ENCODE measurements at places on chromosomes 4 and X.

DNA sequence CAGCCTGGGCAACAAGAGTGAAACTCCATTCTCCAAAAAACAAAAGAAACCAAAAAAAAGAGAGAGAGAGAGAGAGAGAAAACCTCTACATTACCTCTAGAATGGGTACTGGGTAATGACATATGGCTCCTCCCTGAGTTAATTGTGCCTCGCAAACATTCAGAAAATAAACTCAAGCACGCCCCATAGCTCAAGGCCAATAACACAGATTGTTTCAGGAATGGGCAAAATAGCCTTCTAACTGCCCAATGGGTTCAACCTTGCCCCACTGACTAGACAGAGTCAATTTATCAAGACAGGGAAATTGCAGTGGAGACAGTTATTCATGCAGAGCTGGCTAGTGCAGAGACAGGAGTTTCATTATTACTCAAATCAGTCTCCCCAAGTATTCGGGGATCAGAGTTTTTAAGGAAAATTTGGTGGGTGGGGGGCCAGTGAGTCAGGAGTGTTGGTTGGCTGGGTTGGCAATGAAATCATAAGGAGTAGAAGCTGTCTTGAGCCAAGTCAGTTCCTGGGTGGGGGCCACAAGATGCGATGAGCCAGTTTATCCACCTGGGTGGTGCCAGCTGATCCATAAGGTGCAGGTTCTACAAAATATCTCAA, 25.1 kb downstream of the NIPAL1 start:
- DNase-seq, result no peak

DNA sequence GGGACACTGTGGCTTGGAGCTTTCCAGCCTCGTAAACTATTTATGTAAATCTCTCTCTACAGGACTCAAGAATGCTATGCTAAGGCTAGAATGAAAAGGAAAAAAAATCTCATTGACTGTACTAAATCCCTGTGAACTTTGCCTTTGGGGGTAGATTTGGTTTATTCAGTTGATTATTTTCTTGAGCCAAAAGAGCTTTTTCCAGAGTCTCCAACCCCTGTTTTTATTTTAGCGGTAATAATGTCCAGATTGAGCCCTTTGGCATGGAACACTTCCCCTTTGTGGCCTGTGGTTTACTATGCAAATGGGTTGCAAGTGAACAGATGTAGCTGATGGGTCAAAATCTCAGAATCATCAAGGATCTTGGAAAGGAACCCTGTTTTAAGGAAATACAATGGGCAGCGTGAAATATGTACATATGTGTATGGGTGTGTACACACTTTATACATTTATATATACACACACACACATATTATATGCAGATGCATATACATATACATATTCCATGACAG, 72.9 kb downstream of the FAM9B start:
- peak; percentile 2 for DNase-seq

DNA sequence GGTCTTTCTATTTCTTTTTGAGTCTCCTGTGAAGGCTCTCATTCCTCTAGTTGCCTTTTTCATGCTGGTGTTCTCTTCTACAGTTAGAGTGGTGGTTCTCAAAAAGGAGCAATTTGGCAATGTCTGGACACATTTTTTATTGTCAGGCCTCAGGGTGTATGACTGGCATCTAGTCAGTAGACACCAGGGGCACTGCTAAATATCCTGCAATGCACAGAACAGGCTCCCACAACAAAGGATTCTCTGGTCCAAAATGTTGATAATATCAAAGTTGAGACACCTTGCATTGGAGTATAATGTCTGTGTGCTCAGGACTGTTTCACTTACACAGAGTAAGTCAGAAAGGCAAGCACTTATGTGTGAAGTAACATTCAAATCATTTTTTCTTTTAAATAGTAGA, 1360.7 kb downstream of the ADGRL3 start:
- no peak for DNase-seq

DNA sequence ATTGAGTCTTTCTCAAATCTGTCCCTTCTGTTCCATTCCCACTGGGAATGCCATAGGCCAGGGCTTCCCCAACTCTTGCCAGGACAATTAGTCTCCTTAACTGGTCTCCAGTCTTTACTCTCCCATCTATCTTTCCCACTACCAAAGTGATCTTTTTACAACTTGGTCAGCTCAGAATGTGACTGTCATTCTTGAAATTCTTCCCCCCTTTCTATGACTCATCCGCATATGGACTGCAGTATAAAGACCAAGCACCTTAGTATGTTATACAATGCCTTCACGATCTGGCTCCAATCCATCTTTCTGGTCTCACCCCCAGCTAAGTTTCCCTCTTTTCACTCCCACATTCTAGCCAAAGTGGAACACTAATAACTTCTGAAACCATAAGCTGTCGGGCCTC, 383.8 kb downstream of the OPHN1 start:
- DNase-seq, result peak; percentile 30

- no peak for DNase-seq
Measured at GRCh38 chr4:137892134-137892533, 350.0 kb downstream of the SLC7A11 start.

- no peak for DNase-seq
Measured at GRCh38 chrX:123215397-123216089, 31.5 kb downstream of the GRIA3 start.

- no peak for DNase-seq
Measured at GRCh38 chr4:95314573-95314972, 234.2 kb downstream of the UNC5C start.

DNA sequence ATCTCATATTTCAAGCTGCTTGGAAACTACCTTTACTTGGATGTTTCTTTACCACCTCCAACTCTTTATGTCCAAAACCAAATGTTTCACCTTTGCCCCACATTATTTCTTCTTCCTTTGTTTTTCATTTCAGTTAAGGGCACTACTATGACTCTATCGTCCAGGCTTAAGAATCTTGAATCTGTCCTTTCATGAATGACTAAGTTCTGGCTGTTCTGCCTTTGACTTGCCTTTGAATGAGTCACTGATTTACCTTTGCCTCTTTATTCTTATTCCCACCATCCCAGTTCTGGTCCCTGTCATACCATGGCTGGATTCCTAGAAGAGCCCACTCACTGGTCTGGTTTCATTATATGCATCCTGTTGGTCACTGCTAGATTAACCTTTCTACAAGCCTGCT, 30.6 kb upstream of the PLAC1 start:
- DNase-seq, result peak; percentile 44

DNA sequence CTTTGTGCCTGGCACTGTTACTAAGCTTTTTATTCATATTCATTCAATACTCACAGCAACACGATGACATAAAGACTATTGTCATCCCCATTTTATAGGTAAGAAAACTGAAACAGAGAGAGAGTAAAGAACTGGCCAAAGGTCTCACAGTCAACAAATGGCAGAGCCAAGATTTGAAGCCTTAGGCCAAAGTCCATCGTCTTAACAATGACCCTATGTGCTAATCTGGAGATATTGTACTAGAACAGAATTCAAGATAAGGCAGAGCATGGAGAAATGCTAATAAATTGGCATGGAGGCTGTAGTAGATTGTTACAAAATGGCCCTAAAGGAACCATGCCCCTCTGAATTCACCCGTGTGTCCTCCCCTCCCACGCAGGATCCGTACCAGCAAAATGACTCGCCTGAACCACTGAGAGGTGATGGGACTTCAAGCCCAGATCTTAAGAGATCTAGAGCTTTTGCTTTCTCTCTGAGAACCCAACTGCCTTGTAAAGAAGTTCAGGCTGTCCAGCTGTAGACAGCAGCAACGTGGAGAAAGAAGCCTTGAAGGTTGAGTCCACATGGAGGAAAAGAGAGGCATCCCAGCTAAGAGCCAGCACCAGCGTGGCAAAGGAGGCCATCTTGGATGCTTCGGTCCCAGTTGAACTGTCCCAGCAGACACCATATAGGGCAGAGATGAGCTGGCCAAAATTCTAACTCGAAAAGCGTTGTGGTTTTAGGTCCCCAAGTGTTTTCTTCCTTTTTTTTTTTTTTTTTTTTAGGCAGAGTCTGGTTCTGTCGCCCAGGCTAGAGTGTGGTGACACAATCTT, 52.8 kb upstream of the RBM47 start:
- DNase-seq, result no peak

GRCh38 chr4:5144384-5144783, 93.1 kb downstream of the STK32B start:
- no peak for DNase-seq

DNA sequence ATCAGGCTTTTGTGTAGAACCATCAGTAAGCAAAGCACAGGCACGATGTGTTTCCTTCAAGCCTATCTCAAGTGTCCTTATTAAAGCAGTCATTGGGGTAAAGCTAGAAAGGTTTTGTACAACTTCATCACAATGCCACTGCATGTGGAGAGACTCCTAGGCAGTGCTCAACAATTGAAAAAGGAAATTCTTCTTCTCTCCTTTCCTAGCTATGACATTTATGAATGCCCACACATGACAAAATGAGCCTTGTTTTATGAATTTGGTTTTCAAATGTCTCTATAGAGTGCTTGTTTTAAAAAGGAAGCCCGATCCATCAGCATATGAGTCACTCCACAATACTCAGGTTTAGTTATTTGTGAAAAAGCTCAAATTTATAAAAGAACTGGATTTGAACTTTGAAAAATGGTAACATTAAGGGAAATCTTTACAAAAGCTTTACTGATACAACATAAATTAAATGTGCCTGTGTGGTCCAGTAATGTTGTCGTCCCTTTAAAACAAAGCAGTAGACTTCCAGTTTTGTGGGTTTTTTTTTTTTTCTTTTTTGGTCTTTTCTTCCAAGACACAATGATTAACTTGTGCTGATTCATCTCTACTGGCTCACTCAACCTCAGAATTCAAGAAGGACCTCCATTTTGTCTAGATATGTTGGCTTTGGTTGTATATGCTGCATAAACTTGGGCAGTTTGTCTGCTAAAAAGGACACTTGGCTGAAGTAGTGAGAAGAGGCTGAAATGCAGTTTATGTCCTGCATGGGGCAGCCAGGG, 273.8 kb downstream of the GASK1B start:
- DNase-seq, result peak; percentile 1

- DNase-seq, result no peak
Measured at GRCh38 chrX:56253832-56254703, 21.9 kb downstream of the KLF8 start.

DNA sequence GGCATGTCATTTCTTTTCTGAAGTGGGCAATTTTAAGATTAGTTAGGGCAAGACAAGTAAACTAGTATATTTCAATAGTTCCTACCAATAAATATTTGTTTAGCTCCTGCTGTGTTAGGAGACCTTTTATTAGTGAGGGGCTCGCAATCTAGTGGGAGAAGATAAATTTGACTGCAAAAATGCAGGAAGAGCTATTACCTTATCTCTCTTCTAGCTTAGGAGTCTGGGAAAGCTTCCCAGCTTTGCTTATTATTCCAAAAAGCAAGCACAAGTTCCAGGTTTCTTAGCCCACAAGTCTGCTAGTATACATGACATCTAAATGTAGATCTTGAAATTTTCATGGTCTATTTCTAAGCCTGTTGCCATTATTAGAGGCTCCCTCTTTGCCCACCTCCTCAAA, 191.1 kb downstream of the GC start:
- no peak for DNase-seq

DNA sequence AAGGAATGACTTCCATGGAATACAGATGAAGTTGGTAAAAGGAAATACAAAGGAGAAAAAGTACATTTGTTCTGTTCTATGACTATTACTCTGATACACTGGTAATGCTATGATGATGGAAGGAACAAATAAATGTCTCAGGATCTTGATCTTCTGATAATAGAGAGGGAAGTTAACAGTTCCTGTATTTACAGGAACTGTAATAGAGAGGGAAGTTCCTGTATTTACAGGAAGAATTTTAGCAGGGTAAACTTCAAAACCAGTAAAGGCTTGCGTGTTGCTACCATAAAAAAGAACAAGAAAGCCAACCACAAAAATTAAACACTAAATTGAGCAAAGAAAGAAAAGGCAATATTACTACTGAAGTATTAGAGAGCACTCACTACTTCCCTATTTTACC, 91.7 kb upstream of the HPGD start:
- no peak for DNase-seq

GRCh38 chr4:176744091-176744490, 48.6 kb downstream of the VEGFC start:
- DNase-seq, result no peak

GRCh38 chrX:21382715-21383114, 8.5 kb downstream of the CNKSR2 start:
- no peak for DNase-seq

DNA sequence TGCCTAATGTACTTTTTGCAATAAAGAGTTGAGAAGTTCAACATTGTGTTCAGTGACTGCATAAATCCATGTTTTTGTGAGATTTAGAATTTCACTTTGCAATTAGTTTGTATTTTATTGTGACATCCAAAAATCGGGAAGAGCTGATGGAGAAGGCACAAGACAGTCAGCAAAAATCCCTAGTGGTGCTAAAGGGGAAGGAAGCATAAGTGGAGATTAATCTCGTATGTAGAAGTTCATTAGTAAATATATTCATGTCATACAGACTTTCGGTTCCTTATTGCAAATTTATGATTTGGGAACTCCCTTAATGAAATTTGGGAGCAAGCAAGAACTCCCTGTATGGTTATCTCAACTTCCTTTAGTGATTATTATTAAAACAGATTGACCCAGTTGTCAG, 57.8 kb upstream of the SLC39A8 start:
- DNase-seq, result no peak

- no peak for DNase-seq
Measured at GRCh38 chr4:47499700-47500099, 14.6 kb downstream of the ATP10D start.

DNA sequence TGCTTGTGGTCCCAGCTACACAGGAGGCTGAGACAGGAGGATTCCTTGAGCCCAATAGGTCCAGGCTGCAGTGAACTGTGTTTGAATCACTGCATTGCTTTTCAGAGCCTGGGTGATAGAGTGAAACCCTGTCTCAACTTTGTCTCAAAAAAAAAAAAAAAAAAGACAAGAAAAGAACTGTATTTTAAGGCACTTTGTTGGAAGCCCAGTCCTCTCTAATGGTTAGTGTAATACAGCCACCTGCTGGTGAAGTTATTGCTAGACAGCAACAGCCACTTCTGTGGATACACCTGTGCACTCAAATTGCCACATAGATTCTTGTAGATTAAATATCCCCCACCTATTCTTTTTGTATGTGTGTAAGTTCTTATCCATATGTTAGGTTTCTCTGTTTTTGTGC, 10.1 kb upstream of the FGG start:
- peak; percentile 36 for DNase-seq

DNA sequence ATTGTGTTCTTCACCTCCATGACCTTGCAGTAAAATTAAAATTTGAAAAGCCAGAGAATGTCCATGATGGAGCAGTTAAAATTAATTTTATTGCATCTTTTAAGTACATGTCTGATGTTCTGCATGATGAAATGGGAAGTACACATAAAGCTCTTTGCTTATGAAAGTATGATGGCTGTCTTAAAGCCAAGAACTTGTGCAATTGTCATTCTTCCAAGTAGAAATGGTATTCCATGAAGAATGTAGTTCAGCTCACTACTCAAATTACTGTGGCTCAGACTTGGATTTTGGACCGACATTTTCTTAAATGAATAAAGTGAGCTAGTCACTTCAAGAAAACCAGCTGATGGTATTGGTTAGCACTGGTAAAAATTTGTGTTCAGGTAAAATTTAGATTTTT, 161.7 kb upstream of the CXCL13 start:
- peak; percentile 53 for DNase-seq

DNA sequence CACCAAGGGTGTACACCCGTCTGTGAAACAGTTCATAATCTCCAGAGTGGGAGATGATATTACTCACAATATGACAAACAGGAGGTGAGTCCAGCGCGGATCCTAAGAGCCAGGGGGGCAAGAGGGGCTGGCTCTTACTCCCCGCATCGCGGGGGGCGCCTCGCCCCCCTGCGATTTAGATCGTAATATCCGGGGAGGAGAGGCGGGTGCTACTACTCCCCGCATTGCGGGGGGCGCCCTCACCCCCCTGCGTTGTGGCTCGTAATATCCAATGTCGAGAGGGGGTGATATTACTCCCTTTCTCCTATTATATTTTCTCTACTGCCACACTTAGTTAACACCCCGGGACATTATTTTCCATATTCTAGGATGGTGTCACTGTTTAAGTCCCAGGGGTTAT, 131.9 kb downstream of the ADRA2C start:
- no peak for DNase-seq
